ENCODE measurements at places on chromosomes 4 and X.

DNA sequence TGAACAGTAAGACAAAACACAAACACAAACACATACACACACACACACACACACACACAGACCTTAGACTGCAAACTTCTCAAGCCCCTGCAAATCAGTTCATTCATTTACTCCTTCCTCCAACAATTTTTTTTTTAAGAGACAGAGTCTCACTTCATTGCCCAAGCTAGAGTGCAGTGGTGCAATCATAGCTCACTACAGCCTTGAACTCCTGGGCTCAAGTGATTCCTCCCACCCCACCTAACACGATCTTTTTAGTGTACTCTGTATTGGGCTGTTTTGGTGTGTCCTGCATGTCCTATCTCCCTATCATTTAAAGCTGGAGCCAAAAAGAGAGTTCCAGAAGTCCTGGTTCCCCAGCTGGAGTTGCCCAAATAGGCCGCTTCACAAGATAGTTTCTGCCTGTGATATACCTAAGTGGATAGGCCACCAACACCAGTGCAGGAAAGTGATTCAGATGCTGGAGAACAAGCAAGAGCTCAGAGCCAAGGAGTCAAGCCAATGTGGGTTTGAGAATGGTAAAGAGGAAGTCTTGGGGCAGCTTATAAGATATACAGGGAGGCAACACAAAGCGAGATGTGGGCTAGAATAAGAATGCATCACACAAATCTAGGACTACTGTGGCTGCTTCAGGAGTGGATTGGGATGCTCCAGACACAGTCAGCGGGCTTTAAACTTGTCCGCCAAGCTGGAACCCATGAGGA, 85.4 kb upstream of the RAPGEF2 start:
- ATAC-seq: no peak

- ATAC-seq: peak; percentile 87
Observed at GRCh38 chrX:132615391-132616131, 126.7 kb upstream of the MBNL3 start.

DNA sequence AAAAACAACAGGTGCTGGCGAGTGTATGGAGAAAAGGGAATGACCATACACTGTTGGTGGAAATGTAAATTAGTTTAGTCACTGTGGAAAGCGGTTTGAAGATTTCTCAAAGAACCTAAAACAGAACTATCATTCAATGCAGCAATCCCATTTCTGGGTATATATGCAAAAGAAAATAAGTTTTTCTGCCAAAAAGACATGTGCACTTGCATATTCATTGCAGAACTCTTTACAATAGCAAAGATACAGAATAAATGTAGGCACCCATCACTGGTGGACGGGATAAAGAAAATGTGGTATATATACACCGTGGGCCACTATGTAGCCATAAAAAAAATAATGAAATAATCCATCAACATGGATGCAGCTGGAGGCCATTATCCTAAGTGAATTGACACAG, 105.1 kb upstream of the FSTL5 start:
- no peak for ATAC-seq

DNA sequence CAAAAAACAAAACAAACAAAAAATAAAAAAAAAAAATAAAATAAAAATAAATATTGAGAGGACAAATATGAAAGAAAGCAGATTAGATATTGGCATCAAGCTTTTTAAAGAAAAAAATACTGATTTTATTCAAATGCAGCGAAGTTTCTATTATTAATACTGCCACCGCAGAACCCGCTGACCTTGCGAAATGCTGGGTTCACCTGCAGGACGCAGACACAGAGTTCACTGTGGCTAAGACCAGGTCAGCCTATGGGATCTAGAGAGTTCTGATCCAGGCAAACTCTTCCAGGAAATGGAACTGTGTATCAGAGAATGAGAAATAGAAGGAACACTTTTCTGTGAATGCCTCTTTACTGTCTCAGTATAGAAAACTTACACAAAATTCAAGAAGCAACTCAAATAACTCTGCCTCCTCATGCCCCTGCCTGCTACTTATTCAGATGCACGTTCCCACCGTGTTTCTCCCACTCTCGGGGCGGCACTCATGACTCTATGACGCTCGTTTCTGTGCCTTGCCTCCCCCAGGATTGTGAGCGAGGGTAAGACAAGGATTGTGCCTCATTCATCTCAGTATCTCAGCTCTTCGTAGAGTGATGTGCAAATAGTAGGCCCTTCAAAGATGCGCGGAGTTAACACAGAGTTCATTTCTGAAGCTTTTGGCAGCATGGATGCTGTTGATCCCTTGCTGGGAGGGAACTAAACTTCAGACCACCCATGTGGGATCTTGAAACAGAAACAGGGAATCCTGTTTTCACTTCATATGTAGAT, 44.1 kb upstream of the TLR3 start:
- ATAC-seq: no peak

GRCh38 chrX:87583679-87584078, 66.1 kb downstream of the KLHL4 start:
- peak; percentile 56 for ATAC-seq

GRCh38 chr4:110260299-110260698, 61.9 kb upstream of the ELOVL6 start:
- ATAC-seq: no peak

GRCh38 chr4:102551958-102552565, 50.9 kb downstream of the NFKB1 start:
- ATAC-seq: no peak

GRCh38 chr4:138475116-138475515, 233.0 kb upstream of the SLC7A11 start:
- no peak for ATAC-seq

- no peak for ATAC-seq
Observed at GRCh38 chr4:113619526-113619925, 142.0 kb downstream of the CAMK2D start.

DNA sequence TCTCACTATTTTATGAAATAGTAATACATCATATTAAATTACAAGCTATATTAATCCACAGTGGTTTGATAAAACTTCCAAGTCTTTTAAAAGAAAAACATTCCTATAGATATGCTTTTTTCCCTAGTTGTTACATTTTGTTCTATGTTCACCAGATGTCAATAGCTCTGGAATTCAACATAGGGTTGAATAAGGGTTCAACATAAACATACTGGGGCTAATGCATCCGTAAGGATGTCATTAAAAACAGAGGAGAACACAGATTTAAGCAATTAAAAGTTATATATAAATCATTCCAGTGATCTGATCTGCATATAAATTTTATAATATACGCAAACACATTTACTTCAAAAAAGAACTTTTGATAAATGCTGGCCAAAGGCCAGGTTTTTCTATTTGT, 32.5 kb downstream of the SULT1B1 start:
- ATAC-seq: no peak

GRCh38 chr4:2072971-2073807, 14.1 kb downstream of the NAT8L start:
- ATAC-seq: no peak

DNA sequence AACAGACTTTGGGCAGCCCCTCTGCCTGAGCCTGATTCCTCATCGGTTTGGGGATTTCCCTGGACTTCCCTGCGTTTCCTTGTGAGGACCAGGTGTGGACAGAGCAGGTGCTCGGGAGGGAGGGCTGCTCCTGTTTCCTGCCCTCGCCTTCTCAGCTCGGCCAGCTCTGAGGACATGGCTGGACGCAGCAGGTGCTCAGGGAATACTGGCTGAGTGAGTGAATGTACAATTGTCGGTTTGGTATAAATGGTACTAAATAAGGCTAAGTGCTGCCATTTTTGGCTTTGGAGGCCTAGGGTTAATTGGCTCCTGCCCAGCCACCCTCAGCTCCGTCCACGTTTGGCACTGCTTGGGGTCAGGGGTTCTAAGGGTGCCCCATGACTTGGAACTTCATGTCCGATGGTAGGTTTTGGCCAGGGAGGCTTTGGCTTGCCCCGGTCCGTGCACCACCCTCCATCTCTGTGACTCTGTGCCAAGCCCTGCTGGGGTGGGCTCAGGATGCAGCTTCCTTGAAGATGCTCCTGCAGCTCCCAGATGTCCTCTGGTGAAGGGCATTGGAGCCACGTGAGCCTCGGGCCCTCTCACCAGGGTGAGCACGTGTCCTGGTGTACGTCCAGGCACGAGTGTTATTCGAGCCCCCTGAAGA, 45.0 kb upstream of the NKX1-1 start:
- no peak for ATAC-seq

DNA sequence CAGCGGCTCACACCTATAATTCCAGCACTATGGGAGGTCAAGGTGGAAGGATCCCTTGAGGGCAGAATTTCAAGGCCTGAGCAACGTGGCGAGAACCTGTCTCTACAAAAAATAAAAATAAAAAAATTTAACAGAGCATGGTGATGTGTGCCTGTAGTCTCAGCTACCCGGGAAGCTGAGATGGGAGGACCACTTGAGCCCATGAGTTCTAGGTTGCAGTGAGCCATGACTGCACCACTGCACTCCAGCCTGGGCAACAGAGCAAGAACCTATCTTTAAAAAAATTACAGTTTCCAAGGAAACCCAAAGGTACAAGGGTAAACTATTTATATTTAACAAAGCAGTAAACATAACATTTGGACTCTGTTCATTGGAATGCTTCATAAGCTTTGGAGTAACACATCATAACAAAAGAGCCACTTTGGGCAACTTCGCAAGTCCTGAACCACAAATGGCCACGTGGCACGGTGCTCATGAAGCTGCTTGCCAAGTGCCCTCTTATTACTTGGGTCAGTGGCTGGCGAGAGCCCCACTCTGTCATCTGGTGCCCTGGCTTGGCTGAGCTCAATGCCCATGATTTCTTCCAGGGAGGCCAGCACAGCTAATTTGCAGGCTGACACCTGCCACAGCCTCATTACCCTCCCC, 165.6 kb downstream of the SH3KBP1 start:
- ATAC-seq: no peak

DNA sequence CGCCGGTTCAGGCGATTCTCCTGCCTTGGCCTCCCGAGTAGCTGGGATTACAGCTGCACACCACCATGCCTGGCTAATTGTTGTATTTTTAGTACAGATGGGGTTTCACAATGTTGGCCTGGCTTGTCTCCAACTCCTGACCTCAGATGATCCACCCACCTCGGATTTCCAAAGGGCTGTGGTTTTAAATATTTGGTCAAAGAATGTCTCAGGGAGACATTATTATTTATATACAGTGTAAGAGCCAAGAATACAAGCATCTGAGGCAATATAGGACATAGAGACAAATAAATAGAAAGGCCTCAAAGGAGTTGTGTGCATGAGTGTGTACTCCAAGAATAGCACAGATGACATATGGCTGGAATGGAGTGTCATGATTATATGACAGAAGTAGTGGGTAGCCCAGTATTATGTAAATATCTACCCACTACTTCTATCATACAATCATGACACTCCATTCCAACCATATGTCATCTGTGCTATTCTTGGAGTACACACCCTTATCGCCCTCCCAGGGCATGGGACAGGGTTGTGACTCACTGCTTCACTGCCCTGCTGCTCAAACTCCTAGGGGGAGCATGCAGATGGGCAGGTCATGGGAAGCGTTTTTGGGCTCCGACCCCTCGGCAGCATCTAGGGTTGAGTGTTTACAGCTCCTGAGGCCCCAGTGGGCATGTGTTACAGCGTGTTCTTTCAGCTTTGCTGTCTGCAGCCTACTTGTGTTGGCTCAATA, 1649.8 kb upstream of the PCDH10 start:
- peak; percentile 55 for ATAC-seq

DNA sequence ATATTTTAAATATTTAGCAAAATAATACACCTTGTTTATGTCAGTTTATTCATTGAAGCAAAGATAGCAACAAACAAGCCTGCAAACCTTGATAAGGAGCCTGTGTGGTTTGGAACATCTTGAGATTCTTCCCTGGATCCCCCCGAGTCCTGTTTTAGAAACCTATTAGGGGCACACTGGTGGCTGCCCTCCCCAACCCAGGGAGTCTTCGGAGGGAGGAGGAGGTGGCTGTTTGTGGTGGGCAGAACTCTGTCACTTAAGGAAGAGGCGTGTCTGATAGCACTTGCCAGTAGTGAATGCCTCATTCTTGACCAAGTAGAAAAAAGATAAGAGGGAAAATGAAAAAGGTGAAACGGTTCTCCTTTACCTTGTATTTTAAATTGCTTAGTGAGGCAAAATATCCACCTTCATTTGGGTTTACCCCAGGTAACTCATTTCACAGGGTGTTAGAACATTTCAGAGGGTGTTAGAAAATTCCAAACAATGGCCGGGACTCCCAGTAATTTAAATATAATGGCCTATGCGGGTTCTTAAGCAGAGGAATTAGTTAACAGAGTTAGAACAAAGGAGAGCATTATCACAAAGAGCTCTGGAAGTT, 10.4 kb downstream of the KIT start:
- no peak for ATAC-seq

GRCh38 chrX:16558489-16558888, 91.5 kb upstream of the S100G start:
- ATAC-seq: no peak

GRCh38 chrX:153769158-153769864, 5.3 kb downstream of the PLXNB3 start:
- no peak for ATAC-seq

GRCh38 chr4:5710065-5710960, 688 bp upstream of the EVC start:
- ATAC-seq: peak; percentile 76

- ATAC-seq: peak; percentile 22
Observed at GRCh38 chr4:1792832-1793495, at the start of gene FGFR3. FGFR3 (plus strand) TSS chr4:1793293; CDS start chr4:1793935, 642 bp downstream.

DNA sequence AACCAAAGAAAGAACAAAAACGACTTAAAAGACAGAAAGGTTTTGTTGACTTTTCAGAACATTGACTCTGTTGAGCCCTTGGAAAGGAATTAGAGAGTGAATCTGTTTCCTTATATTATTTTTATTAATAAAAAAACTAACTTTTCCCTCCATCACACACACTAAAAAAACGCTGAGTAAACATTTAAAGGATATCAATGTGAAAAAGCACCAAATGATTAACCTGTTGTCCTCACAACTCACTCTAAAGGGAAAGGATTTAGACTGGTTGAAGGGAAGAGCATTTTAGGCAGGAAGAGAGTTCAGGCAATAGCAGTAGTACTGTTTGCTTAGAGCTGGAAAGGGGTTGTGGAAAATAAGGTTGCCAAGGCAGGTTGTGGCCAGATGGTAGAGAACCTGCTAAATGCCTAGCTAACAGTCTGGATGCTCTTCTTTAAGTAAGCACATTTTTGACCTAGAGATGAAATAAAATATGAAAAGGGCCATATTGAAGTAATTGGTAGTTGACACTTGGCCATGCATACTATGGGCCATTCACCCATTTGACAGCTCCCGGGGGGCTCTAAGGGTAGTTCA, 98.0 kb upstream of the NDP start:
- no peak for ATAC-seq

DNA sequence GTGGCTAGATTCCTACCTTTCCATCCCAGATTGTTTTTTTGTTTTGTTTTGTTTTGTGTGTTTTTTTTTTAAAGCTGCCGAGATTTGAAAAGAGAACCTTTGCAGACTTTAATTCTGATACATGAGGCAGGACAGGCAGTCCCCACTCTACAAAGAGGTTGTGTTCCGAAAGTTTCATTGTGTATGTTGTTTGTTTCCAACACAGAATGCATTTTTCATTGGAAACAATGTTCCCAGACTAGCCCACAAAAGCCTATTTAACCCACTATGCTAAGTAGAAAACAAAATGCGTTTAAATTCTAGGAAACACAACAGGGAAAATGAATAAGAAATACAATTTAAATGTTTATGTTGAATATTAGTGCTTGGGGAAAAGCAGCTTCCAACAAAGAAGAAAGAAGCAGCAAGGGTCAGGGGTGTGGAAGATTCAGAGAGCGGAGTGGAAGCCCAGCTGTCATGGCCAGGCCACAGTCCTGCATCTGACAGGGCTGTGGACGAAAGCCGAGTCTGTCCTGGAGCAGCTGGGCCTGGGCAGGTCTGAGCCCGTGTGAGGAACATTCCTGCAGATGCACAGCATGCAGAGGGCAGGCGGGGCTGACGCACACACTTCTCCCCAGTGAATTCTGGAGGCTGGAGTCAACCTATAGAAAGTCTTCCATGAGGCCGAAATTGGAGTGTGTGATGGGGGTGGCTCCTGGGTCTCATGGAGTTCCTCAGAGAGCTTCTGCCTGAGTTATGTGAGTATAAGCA, 12.4 kb upstream of the SETD7 start:
- ATAC-seq: no peak
